WTC11 (cell line): ENCODE measurements at places on chromosomes 1 and 21.

- H3K27ac ChIP-seq = no peak overlapping the region
- H3K36me3 ChIP-seq = no peaks in the 10 kb centered on the region
Measured at GRCh38 chr21:43969115-43969444, 43.0 kb upstream of the TRAPPC10 start.

GRCh38 chr1:81948495-81948894 lies 147.8 kb downstream of the ADGRL2 start:
- H3K27ac ChIP-seq = peak overlapping the region; percentile 0; the same call in 1 of the 2 replicates
- H3K4me3 ChIP-seq = no peak overlapping the region
- H3K27me3 ChIP-seq = no peaks in the 10 kb centered on the region
- H3K36me3 ChIP-seq = peaks cover 25% of the 10 kb centered on the region

DNA sequence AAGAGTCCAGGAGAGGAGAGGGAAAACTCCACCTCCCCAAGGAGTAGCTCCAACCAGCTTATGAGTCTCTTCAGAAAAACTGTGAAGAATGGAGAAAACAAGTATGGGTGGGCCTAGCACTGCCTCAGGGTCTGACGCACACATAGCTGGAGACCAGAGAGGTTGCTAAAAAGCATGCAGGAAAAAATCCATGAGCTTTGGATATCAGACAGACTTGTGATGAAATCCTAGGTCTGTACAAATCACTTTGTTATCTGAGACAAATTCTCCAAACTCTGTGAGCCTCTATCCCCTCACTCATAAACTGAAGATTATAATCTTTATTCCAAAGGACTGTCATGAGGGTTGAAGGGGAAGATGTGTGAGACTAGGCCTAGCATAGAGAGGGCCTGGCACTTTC lies 141.5 kb upstream of the FGGY start:
- H3K36me3 ChIP-seq = peaks cover 23% of the 10 kb centered on the region
- H3K27me3 ChIP-seq = no peaks in the 10 kb centered on the region
- H3K27ac ChIP-seq = no peak overlapping the region
- no peak overlapping the region for H3K4me3 ChIP-seq
- H3K4me1 ChIP-seq = peaks cover 54% of the 10 kb centered on the region

DNA sequence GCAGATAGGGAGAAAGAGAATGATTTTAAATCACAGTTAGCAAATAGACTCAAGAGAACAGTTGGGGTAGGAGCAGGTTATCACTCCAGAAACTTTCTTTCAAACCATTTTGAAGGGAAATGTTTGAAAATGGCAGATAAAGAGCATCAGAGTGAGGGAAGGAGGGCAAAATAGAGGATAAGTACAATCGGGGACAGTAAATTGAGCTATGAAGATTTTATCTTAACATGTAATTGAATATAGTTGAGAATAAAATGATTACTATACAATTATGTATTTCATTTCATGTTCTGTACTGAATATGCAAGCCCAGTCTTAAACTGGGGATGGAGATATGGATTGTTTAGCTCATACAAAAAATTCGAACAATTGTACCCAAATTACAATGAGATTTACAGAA lies 54.0 kb downstream of the MAP10 start:
- H3K27ac ChIP-seq = no peak overlapping the region
- H3K27me3 ChIP-seq = no peaks in the 10 kb centered on the region
- no peaks in the 10 kb centered on the region for H3K4me1 ChIP-seq

DNA sequence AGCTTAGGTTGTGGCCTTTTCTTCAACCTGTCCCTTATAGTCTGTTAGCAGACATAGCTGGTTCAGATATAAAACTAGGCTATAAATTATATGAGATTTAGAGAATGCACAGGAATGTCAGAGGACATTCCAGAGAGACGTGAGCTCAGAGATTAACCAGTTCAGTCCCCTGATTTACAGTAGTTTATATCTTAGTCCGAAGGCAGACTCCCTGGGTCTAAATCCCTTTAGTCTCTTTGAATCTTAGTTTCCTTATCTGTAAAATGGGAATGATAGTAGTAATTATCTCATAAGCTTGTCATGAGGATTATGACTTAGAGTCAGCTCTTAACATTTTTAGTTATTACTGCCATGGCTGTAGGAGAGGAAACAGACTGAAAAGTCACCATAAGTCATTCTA lies 45.5 kb upstream of the PLXNA2 start:
- H3K4me1 ChIP-seq = peaks cover 16% of the 10 kb centered on the region
- peaks cover 5% of the 10 kb centered on the region; the same call in 1 of the 2 replicates for H3K27me3 ChIP-seq
- H3K36me3 ChIP-seq = no peaks in the 10 kb centered on the region
- no peak for DNase-seq
- no peak overlapping the region for H3K27ac ChIP-seq
